ENCODE measurements at places on chromosomes 16 and 17. TPM values are rescaled to one million over a fixed set of nuclear protein-coding genes. Genes with fewer than 3 reads are reported as not detected.

DNA sequence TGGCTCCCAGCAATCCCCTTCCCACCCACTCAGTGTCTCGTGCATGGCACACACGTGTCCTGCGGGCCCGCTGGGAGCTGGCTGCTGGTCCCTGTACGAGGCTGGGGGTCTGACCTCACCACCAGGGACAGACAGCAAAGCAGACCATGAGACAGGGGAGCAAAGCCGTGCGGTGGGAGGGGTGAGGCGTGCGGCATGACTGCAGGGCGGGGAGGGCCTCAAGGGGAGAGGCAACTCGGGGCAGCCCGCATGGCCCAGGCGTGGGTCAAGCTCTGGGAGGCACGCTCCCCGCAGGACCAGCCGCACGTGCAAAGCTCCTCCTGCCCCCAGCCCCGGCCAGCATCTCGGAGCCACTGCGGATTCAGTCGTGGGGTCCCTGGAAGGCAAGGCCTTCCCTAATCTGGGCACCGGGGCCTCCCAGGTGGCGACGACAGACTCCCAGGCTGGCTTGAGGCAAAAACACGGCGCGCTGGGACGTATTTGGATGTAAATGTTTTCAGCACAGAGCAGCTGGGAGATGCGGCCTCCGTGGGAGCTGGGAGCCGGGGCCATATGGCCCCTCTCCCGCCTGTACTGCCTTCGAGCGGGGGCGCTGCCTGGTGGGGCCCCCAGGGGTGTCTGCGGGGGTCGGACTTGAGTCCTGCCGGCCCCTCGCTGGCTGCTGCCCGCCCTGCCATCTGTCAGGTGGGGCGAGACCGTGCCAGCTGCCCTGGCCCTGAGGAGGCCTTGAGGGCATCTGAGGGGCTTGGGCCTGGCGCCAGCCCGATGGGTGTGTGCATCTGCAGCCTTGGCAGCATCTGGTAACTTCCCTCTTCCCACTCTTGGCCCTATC lies 12.2 kb upstream of the CBFA2T3 start:
- DNase-seq = no peak
- H3K4me3 ChIP-seq = no peak overlapping the region
- H3K27ac ChIP-seq = no peak overlapping the region
- H3K36me3 ChIP-seq = no peaks in the 10 kb centered on the region
- H3K27me3 ChIP-seq = no peaks in the 10 kb centered on the region

DNA sequence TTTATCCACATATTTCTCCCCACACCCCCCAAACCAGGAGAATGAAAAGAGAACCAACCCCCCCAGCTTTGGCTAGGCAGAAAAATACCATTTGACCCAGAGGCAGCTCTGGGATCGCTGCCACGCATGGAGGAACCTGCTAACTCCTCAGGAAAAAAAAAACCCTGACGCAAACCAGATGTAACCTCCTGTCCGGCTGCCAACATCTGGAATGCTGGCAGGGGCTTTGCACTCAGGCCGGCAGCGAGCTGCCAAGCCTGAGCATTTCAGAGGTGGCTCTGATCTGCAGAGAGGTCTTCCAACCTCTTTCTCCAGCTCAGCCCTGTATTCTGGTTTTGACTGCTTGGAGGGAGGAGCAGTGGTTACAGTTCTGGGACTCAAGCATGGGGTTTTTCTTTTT lies 8.2 kb downstream of the IGFBP4 start:
- H3K27me3 ChIP-seq = no peaks in the 10 kb centered on the region
- no peak overlapping the region for H3K4me3 ChIP-seq
- peak; percentile 89 for DNase-seq
- H3K4me1 ChIP-seq = peaks cover 46% of the 10 kb centered on the region
- peak overlapping the region; percentile 89 for H3K27ac ChIP-seq
- no peaks in the 10 kb centered on the region for H3K36me3 ChIP-seq

The G6PC1 gene
- total RNA-seq = not detected

The ELP5 gene
- 40.5 TPM for total RNA-seq

The KCNJ12 gene
- 0.46 TPM for total RNA-seq

The HSD17B2 gene
- not detected for total RNA-seq

The SGSH gene
- total RNA-seq = 21.5 TPM

Measured in ovary (tissue), 10 donors.